NCI-H774 (cell line): ENCODE measurements at places on chromosomes 2 and 18.

- DNase-seq: no peak
Measured at GRCh38 chr2:172048508-172049503, 36.5 kb upstream of the DLX1 start.

- DNase-seq: no peak
Measured at GRCh38 chr2:231355508-231356465, 39.7 kb upstream of the B3GNT7 start.

GRCh38 chr2:136020831-136021230, 35.4 kb upstream of the DARS1 start:
- DNase-seq: no peak

GRCh38 chr2:172177996-172178395, 75.3 kb upstream of the DLX2 start:
- no peak for DNase-seq

GRCh38 chr2:72859831-72860262, 27.4 kb upstream of the SPR start:
- peak; percentile 77 for DNase-seq

DNA sequence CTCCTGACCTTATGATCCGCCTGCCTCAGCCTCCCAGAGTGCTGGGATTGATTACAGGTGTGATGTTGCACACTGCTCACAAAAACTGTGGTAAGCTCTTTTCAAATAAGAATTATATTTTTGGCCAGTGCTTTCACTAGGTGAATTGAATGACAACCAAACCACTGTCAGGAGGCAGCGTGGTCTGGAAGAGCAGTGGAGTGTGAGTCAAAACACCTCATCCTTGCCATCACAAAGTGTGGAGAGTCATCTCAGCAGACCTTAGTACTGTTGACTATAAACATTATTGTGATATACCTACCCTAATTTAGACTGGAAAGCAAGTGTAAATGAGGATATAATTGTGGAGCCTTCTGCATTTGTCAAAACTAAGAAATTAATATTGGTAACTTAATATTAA, 61.3 kb downstream of the UBE2E3 start:
- DNase-seq: no peak

DNA sequence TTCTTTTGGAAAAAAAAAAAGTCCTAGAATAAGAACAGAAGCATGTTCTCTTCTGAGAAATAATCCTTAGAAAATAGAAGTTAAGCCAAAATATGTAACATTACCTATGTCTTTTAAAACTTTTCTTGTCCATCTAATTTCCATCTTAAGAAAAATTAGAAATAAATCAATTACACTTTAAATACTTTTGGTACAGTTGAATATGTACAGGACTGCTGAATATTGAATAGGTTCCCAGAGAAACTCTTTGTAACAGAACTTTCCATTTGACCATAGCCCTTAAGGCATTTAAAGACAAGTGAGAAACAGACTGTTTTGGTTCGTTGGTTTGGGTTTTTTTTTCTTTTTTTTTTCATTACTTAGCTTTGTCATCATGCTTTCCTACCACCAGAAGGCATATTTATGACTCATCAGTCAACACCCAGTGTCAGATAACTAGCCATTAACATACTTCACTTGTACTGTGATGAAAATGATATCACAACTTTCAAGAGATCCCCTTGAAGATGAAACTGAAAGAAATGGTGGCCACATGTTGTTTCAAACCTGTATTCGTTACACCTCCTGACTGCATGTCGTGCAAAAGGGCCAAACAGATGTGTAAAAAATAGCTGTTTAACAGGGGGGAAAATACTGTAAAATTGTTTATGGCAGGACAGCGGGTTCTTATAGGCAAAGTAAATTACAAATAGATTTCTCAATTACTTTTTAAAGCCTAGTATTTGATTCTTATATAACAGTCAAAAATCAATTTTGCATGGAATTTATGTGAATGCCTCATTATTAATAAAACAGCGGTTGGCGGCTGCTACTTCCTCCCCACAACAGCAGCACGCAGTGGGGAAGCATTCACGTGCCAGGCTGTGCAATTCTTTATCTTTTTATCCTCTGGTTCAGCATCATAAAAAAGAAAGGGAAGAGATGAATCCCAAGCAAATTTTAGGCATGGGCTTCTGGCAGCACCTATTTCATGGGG, 280.7 kb upstream of the HNRNPA3 start:
- DNase-seq: no peak

- DNase-seq: no peak
Measured at GRCh38 chr18:25169701-25170100, 182.3 kb downstream of the ZNF521 start.

- DNase-seq: no peak
Measured at GRCh38 chr2:29201979-29202378, 86.8 kb downstream of the CLIP4 start.

GRCh38 chr2:74572178-74572925, 17.8 kb downstream of the DOK1 start:
- DNase-seq: no peak

DNA sequence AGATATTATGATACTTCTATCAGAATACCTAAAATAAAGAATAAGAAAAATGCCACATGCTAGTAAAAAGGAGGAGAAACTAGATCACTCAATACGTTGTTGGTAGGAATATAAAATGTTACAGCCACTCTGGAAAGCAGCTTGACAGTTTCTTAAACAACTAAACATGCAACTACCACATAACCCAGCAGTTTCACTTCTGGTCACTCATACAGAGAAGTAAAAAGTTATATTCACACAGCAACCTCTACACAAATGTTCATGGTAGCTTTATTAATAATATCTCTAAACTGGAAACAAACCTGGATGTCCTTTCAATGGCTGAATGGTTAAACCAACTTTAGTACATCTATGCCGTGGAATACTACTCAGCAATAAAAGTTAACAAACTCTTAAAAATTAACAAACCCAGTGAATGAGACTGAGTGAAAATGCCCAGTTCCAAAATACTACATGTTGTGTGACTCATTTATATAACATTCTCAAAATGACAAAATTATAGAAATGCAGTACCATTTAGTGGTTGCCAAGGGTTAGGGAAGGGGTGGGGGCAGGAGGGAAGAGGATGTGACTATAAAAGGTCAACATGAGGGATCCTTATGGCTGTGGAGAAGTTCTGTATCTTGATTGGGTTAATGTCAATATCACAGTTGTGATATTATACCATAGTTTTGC, 124.1 kb downstream of the MMADHC start:
- DNase-seq: no peak

DNA sequence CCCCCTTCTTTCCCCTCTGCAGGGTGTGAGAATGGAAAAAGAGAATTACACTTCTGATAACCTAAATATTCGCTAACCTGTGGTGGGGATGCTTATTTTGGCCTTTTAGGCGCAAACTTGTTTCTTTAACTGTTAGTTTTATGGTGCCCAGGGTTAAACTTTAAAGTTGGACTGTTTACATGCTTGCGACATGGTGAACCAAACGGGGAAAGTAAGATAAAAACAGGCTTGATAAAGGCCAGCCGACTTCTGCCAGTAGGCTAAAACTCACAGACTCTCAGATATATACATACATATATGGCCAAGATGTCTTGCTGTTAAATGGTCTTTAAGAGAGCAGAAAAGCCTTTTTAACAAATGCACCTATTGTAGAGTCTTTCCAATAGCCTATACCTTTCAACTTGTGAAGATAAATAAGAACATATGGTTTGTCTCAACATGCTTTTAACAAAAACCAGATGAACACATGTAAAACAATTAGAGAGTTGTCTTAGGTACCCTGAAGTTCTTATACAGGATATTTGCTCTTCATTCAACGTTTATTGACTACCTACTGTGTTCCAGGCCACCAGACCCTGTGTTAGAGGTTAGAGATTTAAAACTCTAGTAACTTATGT, 29.0 kb downstream of the PRKCE start:
- no peak for DNase-seq

- DNase-seq: no peak
Measured at GRCh38 chr2:100242891-100243619, 79.2 kb downstream of the LONRF2 start.

DNA sequence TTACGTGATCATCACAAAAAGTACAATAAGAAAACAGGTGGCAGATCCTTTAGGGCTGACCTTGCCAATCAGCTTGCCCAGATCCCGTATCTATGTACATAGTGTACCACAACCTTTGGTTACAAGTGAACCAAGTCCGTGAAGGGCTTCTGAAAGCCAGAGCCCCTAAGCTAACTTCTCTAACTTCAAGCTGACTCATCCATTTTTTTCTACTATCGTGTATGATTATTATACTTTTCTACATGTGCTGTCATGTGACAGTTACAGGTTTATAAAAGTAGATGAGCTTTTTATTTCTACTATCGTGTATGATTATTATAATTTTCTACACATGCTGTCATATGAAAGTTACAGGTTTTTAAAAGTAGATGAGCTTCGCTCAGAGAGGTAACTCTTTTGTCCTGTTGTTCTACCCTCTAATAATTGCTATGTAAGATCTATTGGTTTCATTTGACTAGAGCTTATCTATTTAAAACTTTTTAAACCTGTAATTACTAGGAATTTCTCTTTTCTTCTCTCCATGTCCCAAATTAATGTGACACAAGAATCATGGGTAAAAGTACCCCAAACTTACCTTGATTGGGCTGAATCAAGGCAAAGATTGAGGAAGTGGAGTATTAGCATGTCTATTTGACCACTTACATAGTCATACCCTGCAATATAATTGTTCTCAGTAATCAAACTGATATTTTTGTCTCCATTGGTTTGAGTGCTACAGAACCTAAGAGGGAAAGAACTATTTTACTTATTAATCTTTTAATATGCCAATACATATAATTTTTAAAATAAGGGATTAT, 29.4 kb upstream of the DNAH7 start:
- no peak for DNase-seq

DNA sequence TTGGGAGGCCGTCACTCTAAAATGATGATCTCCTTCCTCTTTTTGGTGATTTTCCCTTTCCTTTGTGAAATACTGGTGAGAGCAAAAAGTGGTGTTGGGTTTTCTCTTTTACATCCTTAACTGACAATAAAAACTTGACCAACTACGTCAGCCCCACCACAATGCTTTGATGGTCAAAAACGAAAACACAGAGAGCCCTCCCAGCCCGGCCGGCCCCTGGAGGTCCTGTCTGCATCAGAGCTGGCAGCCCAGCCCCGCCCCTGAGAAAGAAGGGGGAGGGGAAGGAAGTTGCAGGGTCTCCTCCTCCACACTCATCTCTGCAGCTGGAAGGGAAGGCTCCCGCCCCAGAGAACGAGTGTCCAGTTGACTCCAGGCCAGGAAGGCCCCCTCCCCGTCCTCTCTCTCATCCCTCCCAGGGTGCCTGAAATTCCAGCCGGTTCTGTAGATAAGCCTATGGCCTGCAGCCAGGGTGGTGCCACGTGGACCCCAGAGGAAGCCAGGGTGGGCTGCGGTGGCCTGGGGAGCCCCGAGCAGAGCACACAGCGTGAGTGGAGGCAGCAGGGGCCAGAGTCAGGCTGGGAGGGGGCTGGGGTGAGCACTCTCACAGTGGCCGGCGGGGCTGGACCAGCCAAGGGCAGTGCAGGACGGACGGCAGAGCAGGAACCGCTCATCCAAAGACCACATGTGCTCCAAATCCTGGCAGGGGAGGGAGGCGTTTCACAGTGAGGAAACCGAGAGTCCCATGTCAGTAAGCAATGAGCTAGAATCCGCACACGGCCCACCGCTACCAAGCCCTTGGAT, 19.8 kb downstream of the BIN1 start:
- no peak for DNase-seq

- DNase-seq: no peak
Measured at GRCh38 chr2:132617989-132618388, 52.0 kb downstream of the LYPD1 start.

DNA sequence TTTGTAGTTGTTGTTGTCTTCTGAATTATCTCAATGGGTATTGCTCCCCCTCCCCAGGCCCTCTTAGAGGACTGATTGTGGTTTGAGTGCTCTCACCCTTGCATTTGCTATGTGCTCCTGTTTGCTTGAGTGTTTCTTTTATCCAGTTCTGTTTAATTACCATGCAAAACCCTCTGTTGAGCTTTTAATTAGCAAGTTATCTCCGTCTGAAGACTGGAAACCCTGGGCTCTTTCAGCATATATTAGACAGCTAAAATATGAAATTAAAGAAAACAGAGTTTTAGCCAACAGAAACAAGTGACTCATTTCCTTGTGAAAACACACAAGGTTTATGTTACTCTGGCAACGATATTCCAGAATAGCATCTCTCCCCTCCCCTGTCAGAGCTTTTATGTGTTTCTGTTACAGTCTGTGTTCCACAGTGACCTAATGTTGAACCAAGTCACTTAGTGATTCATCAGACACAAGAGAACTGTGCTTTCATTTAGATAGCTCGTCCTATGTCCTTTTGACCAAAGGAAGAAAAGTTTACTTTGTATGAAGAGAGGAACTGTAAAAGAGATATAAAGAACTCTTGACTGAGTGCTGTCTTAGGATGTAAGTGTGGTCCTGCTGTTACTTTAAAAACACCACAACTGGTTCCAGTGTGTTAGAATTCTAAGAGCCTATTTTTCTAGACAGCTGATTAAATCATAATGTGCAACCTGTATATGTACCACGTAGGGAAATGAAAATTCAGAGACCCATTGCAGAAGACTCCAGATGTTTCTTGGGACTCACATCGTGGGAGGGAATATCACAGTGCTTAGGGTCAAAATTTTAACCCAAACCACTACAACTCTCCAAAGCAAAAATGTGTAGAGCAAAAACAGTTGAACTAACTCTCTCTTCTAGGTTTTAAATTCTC, 172.8 kb upstream of the RBMS1 start:
- DNase-seq: peak; percentile 35

DNA sequence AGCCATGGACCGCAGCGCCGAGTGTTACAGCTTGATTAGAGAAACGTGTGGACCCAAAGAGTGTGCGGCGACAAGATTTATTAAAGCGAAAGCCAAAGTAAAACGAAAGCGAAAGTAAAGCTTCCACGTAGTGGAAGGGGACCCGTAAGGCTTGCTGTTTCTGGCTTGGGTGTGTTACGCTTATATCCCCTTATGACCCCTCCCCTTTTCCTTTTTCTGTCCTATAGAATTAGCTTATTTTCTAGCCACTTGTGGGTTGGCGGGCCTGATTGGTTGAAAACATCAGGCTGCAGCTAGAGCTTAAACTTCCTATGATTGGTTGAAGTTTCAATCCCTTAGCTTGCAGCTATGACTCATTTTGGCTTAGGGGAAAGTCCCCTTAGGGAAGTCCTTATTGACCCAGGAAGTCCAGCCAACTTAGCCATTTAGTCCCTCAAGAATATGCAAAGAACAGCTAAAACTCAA, 969.7 kb downstream of the DCDC2C start:
- DNase-seq: no peak

GRCh38 chr2:138176862-138177439, 212.7 kb downstream of the HNMT start:
- no peak for DNase-seq

DNA sequence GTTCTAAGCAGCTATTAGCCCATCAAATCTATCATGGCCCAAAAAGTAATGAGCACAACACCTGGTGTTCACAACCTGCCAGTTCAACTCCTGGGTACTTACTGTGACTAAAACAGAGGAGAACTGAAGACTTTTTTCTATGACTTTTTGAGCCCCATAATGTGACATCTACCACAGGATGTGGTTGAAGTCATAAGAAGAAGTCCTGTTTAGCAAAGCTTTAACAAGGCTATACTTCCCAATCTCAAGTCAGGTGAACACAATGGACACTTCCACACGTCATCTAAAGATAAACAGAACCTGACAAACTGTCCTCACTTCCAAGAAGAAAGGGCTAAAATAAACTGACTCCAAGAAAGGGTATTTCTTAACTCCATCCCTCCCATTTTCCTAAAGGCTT, 138.8 kb downstream of the ATAD2B start:
- no peak for DNase-seq
